ENCODE measurements at places on chromosomes 5 and 9.
A peak's percentile ranks its signal among the peaks of the same experiment; 100 is the strongest.

DNA sequence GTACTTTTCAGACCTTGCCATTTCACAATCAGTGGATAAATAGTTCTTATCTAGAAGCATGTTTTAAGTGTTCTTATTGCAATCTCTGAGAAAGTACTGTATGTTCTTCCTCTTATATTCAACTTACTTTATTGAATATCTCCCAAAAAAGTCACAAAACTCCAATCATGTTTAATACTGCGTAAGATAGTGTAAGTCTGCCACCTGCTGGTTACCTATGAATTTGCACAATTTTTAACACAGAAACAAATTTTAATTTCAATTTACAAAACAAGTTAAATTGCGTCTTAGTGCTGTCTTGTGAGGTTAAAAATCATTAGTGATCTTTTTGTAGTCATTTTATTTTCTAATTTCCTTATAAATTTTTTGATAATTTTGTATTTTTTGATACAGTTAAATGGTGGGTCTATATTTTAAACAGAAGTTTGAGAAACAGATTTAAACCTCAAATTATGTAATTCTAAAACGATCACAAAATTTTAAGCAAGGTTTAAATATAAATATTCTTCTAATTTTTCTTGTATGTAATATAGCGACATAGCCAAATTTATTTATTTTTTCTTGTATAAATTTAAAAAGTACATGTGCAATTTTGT, 115.8 kb downstream of the EMB start:
- DNase-seq, result peak; percentile 2

DNA sequence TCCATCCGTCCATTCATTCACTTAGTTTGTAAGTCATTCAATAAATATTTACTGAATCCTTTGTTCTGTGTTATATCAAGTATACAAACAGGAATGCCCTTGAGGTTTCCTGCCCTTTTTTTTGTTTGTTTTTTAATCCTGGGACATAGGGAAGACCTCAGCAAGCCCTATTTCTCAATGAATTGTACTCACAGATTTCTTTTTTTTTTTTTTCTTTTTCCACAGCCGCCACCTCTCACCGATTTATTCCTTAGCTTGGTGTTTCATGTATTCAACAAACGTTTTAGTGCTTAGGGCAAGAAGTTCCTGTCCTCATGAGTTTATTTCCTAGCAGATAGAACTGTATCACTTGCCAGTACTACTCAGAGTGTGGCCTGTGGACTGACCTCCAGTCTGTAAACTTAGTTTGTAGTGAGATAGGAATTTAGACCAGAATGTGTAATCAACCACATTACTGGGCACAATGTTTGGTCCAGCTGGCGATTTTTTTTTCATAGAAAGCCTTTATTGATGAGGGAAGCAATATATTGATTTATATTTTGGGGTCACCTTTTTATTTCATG, 35.4 kb upstream of the C5orf47 start:
- DNase-seq, result no peak

DNA sequence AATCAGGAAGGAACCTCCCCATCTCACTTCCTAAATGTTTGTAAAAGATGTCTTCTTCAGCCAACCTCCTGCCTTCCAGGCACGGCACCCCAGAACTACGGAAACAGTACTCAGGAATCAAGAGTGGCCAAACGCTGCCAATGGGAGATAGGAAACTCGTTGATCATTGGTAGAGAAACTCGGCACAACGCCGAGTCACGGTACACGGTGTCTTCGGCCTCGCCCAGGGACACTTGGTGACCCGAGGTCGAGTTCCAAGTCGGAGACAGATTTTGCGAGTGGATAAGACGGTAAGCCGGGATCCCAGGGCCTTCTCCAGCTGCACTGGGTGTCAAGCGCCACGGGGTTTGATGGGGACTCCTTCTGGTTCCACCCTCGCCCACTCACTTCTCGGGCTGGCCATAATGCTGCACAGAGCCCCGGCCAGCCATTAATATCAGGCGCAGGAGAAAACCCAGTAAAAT, 343 bp downstream of the KIAA0825 start:
- peak; percentile 9 for DNase-seq

DNA sequence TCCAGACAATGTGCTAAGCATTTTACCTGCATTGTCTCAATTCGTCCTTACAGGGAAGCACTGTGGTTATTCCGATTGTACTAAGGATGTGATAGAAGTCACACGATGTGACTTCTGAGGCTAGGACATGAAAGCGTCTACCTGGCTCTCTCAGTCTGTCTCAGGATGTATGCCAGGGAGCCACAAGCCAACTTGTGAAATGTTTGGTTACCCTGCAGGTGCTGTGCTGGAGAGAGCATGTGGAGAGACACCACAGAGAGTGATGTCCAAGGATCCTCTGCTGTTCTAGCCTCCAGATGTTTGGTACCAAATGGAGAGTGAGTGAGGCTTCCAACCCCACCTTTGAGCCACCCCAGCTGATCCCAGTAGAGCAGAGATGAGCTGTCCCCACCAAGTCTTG, 120.1 kb upstream of the IL12B start:
- DNase-seq, result no peak

GRCh38 chr5:68049053-68049713, 166.4 kb upstream of the PIK3R1 start:
- DNase-seq, result no peak

GRCh38 chr5:179836225-179837019, 15.7 kb downstream of the SQSTM1 start:
- DNase-seq, result no peak

DNA sequence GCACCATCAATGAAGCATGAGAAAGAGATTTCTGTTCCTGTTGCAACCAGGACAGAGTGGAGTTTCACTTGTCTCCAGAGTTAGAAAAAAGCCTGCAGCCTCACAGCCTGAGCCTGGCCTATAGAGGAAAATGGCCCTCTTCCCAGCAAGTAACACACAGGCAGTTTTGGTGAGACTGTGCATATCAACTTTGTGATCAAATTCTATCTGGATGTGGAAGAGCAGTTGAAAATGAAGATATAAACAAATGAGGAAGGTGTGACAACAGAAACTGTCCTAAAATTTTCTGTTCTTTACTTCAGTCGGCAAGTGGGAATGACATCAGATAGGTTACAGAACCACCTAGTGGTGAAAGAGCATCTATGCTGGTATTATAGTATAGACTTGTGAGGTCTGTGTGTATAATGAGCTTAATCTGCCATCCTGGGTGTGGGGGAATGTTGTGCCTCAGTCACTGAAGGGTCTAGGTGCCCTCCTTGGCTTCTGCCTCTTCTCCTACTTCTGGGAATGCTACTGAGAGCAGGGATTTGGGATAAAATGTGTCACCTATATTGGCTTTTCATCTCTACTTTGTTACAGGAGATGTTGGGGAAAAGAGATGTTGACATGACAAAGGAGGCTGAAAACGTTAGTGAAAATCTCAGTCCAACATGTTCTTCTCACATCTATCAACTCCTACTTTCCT, 28.2 kb downstream of the YIPF5 start:
- DNase-seq, result no peak

- DNase-seq, result no peak
Measured at GRCh38 chr9:30995956-30996738, 1388.3 kb upstream of the ACO1 start.

- no peak for DNase-seq
Measured at GRCh38 chr5:127011961-127012644, 18.3 kb downstream of the MARCHF3 start.

- no peak for DNase-seq
Measured at GRCh38 chr5:11110128-11110527, 349.1 kb upstream of the DAP start.

GRCh38 chr5:79803007-79803406, 113.4 kb downstream of the CMYA5 start:
- DNase-seq, result no peak

GRCh38 chr9:4010309-4010708, 289.6 kb downstream of the GLIS3 start:
- no peak for DNase-seq
